ENCODE measurements at places on chromosomes 5 and 9.

GRCh38 chr5:77170-77501, 14.8 kb upstream of the PLEKHG4B start:
- DNase-seq: no peak

- no peak for DNase-seq
Measured at GRCh38 chr5:162392336-162392735, 324.8 kb downstream of the GABRG2 start.

- DNase-seq: no peak
Measured at GRCh38 chr5:65334077-65334476, 147.6 kb downstream of the ADAMTS6 start.

- DNase-seq: no peak
Measured at GRCh38 chr5:14465776-14466175, 115.8 kb upstream of the OTULINL start.

GRCh38 chr9:120344230-120344629, 235.7 kb downstream of the CDK5RAP2 start:
- DNase-seq: no peak

- DNase-seq: no peak
Measured at GRCh38 chr9:35746583-35746982, 2.4 kb downstream of the GBA2 start.

DNA sequence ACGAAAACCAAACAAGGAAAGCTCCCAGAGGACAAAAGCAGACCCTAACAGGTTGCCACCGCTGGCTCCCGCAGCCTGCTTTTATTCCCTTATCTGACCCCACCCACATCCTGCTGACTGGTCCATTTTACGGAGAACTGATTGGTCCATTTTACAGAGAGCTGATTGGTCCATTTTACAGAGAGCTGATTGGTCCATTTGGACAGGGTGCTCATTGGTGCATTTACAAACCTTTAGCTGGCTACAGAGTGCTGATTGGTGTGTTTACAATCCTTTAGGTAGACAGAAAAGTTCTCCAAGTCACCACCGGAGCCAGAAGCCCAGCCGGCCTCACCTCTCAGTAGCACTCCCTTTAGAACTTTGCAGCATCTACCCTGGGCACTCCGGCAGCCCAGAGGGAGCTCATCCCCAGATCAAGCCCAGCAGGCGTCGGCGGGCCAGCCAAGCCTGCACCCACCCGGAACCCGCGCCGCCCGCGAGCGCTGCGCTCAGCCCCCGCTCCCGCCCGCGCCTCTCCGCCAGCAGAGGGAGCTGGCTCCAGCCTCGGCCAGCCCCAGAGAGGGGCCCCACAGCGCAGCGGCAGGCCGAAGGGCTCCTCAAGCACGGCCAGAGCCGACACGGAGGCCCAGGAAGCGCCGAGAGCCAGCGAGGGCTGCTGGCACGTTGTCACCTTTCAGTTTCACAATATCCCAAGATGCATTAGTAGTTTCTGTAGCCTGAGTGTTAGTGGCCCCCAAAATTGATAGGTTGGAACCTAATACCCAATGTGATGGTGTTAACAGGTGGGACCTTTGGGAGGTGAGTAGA, 35.3 kb upstream of the CLPTM1L start:
- peak; percentile 66 for DNase-seq

GRCh38 chr5:93153461-93153860, 427.6 kb downstream of the NR2F1-AS1 start:
- no peak for DNase-seq

DNA sequence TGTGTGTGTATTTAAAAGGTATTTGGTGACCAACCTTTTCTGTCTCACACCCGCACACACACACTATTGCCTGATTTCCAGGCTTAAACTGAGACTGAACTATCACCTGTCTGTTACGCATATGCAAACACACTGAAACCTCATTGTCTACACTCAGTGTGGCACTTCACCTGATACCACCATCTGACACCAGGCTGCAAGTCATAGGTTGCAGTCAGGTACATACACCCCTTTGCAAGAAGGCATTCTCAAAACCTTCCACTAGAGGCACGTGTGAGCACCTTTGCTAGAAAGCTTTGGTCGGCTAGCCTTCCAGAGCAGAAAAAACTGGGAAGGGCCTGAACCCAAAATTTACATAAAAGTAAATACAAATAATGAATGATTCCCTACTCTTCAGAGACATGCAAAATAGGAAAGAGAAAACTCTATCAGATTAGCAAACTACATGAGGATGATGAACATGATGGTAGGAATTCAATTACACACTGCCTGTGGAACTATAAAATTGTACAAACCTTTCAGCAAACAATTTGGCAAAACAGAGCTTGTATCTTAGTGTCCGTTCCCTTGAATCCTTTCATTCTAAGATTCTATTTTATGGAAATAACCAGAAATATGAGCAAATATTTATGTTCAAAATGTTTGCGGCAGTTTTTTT, 5.9 kb upstream of the FOXD1 start:
- DNase-seq: peak; percentile 46

GRCh38 chr5:15117688-15118087, 246.1 kb upstream of the ANKH start:
- no peak for DNase-seq

DNA sequence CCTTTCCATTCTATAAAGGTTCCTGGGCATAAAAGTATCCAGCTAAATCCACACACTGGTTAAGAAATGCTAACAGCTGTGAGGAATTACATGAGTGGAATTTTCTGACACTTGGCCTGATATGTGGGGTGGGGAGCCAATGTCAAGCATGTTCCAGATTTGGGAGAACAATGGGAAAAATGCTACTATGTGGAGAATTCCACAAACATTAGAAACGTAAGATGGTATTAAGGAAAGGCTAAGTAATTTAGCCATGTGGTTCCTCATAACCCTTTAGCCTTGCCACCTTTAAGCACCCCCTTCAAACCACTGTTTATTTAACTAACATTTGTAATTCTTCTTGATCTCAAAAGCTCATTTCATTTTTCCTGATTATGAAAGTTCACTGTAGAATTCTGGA, 149.2 kb downstream of the GNA14 start:
- no peak for DNase-seq

DNA sequence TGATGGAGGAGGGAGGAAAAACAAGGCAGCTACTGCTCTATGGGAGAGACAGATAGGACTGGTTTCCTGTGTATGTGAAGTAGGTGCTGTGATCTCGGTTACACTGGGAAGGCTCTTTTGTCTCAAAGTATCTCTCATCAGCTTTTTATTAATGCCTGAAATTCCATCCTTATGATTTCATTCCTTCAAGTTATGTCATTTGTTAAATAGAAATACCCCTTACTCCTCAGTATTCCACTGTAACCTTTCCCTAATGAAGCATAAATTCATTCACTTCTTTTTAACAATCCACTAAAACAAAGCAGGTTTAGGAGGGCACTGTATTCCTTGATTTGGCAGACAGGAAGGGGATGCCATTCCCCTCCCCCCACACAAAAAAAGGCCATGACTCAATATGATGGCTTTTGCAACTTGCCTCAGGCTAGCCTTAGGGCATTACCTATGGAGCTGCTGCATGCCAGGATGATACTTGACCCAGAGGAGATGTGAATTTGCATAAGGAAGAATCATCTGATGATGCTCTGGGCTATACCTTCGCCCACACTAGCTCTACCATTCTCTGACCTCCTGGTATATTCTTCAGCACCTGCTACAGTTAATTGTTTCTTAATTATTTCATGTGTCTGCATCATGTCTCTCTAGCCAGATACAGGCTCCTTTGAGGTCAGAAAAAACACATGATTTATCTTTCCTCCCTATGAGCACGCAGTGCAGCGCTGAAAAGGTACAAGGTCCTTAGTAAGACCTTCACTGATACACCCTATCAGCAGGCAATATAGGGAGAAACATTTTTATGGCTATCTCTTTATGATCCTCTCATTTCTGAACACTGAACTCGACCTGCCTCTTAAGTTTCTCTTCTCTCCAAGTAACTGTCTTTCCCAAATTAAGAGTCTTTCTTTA, 26.3 kb downstream of the NR3C1 start:
- DNase-seq: no peak

DNA sequence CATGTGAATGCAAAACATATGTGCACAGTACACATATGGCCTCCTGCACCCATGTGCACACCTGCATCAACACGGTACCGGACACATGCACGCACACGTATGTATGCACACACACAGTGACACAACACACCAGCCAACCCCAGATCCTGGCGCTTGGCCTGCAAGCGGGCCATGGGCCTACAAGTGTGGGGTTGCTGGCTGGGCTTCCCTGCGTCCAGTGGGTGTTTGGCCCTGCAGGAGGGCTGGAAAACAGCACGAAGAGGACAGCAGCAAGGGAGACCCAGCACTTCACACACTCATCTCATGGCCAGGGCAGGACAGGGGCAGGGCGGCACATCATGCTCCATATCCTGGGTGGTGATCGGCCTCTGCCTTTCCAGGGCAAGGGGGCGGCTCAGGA, 77.7 kb downstream of the COL5A1 start:
- no peak for DNase-seq

GRCh38 chr5:128328007-128328406, 210.0 kb downstream of the FBN2 start:
- DNase-seq: no peak

DNA sequence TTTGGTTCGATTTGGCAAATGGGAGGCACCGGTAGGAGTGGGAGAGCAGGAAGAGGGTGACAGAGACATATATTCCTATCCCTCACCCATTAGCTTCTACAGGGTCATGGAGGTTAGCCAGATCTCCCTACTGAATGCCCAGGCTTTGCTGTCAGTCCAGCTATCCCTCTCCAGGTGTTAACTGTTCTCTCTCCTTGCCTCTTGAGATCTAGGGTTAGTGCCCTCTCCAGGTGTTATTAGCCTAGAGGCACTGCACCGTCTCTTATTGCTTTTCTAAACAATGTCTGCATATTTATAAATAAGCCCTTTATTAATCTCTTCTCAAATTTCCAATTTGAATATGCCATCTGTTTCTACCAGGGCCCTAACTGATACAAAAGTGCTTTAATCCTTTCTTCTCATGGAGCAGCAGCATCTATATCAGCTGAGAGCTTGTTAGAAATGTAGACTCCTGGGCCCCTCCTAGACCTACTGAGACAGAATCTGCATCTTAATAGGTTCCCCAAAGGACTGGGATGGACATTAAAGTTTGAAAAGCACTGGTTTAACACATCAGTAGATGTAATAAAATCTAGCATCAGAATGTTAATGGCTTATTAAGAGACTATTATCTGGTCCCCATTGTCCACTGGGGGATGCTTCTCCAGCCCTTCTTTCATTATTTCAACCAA, 322.5 kb upstream of the SLC24A2 start:
- no peak for DNase-seq

DNA sequence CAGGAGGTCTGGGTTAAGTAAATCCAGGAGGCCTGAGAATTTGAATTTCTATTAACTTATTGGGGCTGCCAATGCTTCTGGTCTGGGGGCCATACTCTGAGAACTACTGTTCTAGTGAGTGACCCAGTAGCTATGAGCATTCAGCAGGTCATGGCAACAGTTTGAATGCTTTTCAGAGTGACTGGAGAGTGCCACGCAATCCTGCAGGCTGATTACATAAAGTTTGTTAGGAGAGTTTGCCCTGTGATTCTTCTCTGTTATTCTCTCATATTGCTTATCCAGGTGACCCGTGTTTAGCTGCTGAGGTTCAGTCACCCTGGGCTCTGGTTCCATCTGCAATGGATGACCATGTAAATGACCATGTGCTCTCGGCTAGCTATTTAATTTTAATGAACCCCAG, 22.2 kb upstream of the TMED7 start:
- DNase-seq: no peak

GRCh38 chr9:125240649-125240999, 519 bp downstream of the HSPA5 start:
- DNase-seq: peak; percentile 46

DNA sequence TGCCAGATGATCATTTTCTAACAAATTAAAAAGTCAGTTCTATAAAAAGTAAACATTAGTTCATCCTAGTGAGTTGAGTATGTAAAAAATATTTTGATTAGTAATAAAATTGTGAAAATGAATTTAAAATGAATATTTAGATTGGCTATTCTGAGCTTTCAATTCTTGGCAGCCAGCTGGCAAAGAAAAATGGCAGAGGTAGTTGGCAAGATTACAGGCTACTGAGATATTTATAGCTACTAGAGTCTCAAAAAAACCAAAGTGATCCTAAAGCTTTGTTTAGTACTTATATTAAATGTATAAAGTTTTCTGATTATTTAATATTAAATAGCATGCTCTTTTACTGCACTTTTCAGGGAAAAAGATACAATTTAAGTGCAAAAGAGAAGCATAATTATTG, 25.0 kb downstream of the SGTB start:
- no peak for DNase-seq

DNA sequence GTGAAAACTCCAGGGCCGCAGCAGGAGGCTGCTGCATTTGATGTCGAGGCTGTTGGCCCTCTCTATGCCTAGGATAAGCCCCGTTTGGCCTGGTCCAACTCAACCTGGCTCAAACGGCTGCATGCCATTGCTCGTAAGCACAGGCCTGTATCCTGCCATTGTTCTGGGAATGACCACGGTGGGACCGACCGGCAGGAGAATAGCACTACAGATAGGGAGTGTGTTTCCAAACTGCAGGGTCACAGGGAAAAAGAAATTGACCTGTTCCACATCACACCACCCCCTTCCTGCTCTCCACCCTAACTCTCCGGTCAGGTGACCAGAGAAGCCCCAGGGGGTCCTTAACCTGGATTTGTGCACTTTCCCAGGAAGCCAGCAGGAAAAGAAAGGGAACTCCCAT, 278.7 kb upstream of the KLF4 start:
- DNase-seq: no peak

DNA sequence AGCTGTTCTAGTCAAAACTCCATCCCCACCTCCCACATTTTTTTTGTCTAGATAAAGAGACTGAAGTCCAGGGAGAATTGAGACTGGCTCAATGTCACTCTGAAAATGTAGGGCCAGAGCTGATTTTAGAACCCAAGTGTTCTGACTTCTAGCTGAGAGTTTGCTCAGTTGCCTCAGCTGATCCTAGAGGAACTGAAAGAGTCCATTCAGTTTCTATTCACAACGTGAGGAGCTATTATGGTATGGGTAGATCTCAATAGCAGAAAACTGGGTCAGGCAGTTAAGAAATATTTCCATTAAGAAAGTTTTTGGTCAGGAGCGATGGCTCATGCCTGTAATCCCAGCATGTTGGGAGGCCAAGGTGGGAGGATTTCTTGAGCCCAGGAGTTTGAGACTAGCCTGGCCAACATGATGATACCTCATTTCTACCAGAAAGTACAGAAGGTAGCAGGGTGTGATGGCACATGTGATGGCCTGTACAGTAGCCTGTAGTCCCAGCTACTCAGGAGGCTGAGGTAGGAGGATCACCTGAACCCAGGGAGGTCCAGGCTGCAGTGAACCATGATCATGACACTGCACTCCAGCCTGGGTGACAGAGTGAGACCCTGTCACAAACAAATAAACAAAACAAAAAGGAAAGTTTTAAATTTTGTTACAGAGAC, 61.7 kb downstream of the GLRA1 start:
- DNase-seq: no peak

GRCh38 chr5:83552275-83552674, 80.7 kb downstream of the VCAN start:
- no peak for DNase-seq

GRCh38 chr5:151708126-151708525, 21.4 kb upstream of the SPARC start:
- DNase-seq: no peak

DNA sequence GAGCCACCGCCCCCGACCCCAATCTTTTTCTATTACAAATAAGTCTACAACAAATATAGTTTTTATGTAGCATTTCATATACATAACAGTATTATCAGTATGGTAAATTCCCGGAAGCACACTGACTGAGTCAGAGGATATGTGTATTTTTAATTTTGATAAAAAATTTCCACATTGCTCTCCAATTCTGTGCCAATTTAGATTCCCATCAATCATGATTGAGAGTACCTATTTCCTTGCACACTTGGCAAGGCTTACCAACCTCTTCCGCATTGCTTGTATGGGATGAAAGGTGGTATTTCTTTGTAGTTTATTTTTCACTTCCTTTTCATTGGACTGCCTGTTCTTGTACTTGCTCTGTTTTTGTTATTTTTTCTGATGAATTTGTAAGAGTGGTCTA, 204.6 kb downstream of the RFX3 start:
- DNase-seq: no peak

All from CD4-positive, alpha-beta T cell treated with Interleukin-1 beta for 1 hour (primary cell).